CD4-positive, alpha-beta memory T cell (primary cell): ENCODE measurements at places on chromosomes 7 and 10.
A peak's percentile ranks its signal among the peaks of the same experiment; 100 is the strongest.

- DNase-seq, result no peak
These were observed 14.4 kb upstream of the WBP1L start for GRCh38 chr10:102729029-102730026.

GRCh38 chr7:116711790-116712189 lies 39.8 kb downstream of the MET start:
- no peak for DNase-seq

DNA sequence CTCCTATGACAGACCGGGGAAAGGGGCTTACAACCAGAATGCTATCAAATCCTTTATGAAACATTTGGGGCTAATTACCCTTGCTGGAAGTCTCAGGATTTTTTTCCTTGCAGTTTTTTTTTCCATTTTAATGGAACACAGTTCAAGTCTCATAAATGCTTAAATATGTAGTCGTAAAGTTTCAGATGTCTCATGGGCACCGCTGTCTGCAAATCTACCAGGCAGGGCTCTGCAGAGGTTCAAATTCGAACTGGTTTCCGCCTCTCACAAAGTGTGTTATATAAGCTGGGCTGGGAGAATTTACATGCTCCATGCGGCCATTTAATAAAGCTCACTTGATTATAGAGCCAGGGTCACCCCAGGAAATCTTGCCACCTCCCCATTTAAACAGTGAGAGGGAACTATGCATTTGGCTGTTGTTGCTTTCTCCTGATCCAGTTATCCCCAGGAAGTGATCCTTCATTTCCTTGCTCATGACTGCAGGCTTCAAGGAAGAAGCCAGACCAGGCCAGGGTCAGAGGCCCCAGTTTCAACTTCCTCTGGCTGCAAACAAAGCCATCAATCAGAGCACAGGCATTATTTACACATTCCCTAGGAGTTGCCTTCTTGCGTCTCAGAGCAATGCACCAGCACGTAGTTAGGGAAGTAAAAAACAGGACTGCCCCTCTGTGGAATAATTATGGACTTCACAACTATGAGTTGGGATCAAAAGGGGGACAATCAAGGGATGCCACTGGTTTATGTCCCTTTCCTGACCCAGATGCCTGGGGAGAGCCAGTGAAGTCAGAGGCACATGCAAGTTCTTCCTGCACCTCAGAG lies 358.8 kb downstream of the PRPF18 start:
- no peak for DNase-seq

DNA sequence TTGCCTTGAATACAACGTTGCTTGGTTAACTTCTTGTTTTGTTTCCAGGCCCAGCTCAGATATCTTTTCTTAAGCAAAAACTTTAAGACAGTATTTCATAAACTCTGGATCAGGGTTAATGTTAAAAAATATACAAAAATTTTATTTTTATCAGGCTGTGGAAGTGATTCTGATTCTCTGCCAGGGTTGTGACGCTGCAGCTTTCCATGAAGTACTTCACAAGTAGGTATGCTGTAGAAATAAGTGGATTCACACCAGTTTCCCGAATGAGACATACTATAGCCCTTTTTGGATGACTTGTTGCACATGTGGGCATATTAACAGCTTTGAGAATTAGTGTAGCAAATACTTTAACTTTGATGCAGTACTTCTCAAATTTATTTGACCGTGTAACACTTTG lies 70.1 kb downstream of the CDK14 start:
- no peak for DNase-seq

DNA sequence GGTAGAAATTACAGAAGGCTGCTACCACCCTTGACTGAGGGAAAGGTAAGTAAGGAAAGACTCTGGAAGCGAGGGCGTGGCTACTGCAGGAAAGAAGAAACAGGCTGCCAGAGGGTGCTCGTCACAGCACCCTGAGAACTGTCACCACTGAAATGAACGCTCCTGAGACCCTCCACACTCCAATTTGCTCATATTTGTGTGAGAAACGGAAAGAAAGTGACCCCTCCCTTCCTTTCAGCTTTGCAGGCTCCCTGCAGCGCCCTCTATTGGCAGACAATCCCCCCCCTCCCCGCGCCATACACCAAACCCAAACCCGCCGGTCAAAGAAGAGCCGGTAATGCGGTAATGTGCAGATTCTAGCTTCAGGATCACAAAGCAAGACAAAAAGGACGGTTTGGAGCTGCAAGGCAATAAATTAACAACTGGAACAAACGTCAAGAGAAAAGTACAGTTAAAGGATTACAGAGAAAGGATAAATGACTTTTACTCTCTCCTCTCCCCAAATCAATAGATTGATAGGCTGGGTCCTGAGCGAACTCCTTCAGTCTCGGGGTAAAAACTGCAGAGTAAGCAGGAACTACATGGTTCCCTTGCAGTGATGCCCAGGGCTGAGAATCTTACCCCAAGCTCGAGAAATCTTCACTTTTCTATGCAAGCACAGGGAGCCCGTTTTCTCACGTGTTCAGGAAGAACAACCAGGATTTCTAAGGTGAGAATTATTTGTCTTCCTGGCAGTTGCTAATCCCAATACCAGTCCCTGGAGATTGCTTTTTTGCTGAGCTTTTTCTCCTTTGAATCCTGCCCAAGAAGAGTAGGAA lies 47.6 kb downstream of the STEAP1B start:
- DNase-seq, result no peak

- peak; percentile 1 for DNase-seq
These were observed 32.2 kb upstream of the GLI3 start for GRCh38 chr7:42269161-42269560.

DNA sequence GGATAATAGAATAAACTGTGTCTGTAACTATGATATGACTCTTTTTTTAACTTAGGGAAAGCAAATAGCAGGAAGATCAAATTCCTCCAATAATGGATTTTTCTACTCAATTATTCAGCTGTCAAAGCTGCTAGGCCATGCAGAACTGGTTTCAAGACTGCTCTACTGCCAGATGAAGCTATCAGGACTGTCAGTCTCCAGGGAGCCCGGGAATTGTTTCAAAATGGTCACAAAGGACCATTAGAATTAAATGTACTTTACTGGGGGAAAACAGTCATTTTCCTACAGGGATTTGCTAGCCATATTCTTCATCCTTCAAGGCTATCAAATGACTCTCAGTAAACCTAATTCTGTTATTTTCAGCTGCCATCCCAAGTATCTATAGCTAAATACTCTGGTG lies 276.3 kb downstream of the LHFPL3 start:
- DNase-seq, result no peak

DNA sequence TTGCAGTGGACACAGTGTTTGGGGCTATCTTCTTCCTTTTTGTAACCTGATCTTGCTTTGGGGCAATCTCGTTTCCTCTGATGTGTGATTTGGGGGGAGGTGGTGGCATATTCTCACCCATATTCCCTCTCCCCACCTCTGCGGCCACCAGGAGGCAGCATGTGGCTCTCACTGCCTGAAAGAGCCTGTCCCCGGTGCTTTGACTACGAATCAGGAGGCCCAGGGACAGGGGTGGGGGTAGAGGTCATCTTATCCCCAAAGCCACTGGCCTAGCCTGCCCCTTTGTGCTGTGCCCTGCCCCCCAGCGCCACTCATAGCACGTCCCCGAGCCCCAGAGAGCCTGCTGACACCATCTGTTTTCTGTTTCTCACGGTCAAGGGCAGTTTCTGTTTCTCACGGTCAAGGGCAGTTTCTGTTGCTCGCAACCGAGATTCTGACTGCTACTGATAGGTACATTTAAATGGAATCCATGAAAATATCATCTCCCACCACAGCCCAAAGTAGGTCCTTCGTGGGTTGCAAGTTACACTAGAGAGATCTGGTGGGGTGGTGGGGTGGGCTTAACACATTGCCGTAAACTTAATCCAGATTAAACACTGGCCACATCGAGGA lies 28.2 kb downstream of the PHYH start:
- DNase-seq, result peak; percentile 41

GRCh38 chr7:12827920-12828319 lies 140.5 kb downstream of the ARL4A start:
- DNase-seq, result no peak

DNA sequence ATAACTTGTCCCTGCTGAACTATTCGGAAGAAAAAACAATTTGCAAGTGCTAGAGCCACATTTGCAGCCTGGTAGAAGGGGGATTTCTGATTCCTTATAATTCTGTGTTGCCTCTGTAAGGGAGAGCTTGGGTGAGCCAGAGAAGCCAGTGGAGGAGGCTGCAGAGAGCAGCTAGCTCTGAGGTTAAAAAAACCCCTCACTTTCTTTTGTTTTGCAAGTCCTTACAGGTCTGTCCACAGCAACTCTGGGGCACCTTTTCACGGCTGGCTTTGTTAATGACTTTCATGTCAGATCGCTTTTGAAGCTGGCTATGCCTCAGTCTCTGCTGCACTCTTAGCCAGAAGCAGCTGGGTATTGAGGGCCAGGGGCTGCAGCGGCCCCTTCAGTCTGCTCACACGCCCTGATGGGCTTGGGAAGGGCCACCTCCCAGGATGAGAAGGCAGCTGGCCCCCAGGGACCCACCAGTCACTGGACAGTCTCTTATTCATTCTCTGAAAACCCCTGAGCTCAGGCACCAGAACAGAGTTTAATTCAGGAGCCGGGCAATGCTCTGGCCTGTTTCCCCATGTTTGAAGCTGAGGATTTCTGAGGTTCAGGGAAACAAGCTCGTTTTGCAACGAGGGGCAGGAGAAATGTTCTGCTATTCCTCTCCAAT lies 30.9 kb downstream of the TRIM8 start:
- DNase-seq, result no peak

- DNase-seq, result no peak
These were observed 10.1 kb upstream of the MNX1 start for GRCh38 chr7:157020514-157021070.

DNA sequence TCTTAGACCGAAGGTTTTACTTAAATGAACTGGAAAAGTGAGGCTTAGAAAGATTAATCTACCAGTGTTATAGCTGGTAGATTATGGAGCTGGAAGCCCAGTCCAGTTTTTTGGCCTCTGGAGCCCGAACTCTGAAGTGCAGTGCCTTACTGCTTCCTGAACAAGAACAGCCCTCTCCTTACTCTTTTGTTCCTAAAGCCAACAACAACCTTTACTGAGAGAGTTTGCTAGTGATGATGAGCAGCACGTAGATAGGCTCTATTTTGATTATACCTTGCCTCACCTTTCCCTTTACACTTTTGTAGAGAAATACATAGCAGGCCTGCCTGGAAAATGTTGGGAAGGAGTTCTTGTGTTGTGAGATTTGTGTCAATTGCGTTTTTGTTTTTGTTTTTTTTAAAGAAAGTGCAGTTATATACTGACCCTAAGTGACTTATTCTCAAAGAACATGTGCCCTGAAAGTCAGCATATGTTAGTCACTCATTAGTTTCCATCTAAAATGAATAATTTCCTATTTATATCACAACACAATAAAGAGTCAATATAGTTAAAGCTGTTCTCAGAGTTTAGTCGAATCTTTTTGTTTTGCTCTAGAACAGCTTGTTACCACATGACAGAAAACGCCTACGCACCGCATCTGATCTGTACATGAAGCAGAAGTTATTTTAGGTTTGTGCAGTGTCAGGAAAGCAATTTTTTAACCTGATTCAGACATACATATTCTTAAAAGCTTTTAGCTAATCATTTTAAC lies 33.0 kb downstream of the PLEKHA1 start:
- peak; percentile 79 for DNase-seq

DNA sequence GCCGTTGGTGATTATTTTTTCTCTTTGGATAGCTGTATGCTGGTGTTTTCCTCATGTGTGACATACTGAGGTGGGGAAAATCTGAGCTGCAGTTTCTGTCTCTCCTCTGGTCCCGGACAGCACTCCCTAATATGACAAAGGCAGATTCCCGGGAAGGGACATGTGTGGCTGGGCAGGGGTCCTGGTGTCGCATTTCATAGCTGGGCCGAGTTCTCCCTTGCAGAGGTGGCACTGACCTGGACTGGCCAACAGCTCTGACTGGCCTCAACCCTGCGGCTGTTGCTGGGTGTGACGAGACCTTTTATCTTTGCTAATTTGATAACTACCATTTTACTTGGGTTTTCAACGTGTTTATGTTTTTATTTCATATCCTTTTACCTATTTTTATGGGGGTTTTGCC lies 248.6 kb upstream of the TCERG1L start:
- DNase-seq, result no peak

- no peak for DNase-seq
These were observed 88.4 kb upstream of the SAMD8 start for GRCh38 chr10:75023074-75023473.

GRCh38 chr7:101563943-101564777 lies 64.9 kb downstream of the MYL10 start:
- no peak for DNase-seq

DNA sequence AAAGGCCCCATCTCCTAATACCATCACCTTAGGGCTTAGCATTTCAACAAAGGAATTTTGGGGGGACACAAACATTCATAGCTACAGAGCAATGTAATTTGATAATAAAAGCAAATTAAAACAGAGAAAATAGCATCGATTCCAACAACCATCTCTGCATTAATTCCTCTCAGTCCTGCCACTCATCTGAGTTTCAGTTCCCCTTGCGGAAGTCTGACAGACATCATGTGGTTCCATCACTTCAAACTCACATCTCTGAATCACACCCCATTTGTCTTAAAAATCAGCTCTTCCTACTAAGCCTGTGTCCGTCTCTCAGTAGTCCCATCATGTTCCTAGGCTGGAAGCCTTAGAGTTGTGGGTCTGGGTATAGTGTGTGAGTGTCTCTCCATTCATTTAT lies 3.6 kb downstream of the ADCK2 start:
- DNase-seq, result no peak

DNA sequence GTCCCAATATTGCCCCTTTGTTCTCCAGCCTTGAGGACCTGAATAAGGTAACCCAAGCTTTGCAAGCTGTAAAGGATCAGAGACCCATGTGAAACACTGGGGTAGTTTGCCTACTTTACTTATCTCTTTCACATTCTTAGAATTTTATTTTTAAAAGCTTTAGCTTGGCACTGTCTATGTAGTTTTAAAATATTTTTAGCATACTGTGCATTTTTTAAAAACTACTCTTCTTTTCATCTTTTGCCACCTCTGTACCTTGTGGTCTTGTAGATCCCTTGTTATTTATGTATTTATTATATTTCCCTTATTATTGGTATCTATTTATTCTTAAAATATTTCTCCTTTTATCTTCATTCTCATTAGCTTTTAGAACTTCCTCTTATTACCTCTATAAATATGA lies 12.0 kb upstream of the PTPRZ1 start:
- no peak for DNase-seq

DNA sequence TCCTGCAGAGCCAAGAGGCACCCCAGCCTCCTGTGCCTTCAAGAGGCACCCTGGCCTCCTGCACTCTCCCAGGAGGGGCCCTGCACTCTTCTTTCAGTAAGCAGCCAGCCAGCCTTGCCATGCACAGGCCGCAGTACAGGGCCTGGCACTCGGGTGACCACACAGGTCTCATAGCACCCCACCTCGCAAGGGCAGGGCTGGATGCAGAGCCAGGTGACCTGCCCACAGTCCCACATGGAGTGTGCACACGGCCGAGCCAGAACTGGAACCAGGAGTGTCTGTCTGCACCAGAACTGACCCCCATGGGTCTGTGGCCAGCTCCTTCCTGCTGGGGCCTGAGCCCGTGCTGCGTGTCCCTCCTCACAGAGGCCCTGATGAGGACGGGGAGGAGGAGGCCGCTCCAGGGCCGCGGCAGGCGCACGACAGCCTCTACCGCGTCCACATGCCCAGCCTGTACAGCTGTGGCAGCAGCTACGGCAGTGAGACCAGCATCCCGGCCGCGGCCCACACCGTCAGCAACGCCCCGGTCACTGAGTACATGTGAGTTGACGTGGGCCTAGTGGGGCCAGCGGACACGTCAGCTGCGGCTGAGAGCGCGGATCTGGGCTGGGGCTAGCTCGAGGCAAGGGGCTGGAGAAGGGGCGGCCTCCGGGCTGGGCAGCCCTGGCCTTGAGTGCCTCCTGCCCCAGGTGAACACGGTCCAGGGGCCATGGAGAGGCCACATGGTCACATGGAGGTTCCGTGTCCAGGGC lies 26.3 kb downstream of the TTYH3 start:
- no peak for DNase-seq
